ENCODE measurements at places on chromosomes 7 and 10. TPM values are rescaled to one million over a fixed set of nuclear protein-coding genes. Genes with fewer than 3 reads are reported as not detected.

NPTX2 gene
- total RNA-seq, result 0.46 TPM

ACTL6B gene
- not detected for total RNA-seq

HMX2 gene
- 0.34 TPM for total RNA-seq

SPDYE6 gene
- total RNA-seq, result not detected

PRPS1L1 gene
- total RNA-seq, result not detected

MORN4 gene
- total RNA-seq, result 11.2 TPM

MMP21 gene
- total RNA-seq, result 0.07 TPM

SLC26A3 gene
- not detected for total RNA-seq

TNKS2 gene
- total RNA-seq, result 58.1 TPM

LRCH4 gene
- 69.0 TPM for total RNA-seq

MUC3A gene
- 0.34 TPM for total RNA-seq

UTF1 gene
- not detected for total RNA-seq

LLCFC1 gene
- total RNA-seq, result not detected

ZYX gene
- 218 TPM for total RNA-seq

TACC2 gene
- total RNA-seq, result 25.2 TPM

All from kidney epithelial cell (primary cell).